ENCODE measurements at places on chromosomes 1 and 21. TPM values are rescaled to one million over a fixed set of nuclear protein-coding genes. Genes with fewer than 3 reads are reported as not detected.

SAMD13 gene
- 0.49 TPM for polyA plus RNA-seq

CCDC28B gene
- polyA plus RNA-seq: 104 TPM

ITLN1 gene
- polyA plus RNA-seq: not detected

KRTAP13-1 gene
- polyA plus RNA-seq: not detected

UTS2 gene
- not detected for polyA plus RNA-seq

MMEL1 gene
- 1.3 TPM for polyA plus RNA-seq

COQ8A gene
- polyA plus RNA-seq: 99.6 TPM

CFHR1 gene
- not detected for polyA plus RNA-seq

FMO2 gene
- 0.24 TPM for polyA plus RNA-seq

OPRD1 gene
- polyA plus RNA-seq: 1.9 TPM

PPIH gene
- 51.4 TPM for polyA plus RNA-seq
